Muscle of back (tissue), 13 donors: ENCODE measurements at places on chromosomes 12 and 14. TPM values are rescaled to one million over a fixed set of nuclear protein-coding genes. Genes with fewer than 3 reads are reported as not detected.
A peak's percentile ranks its signal among the peaks of the same experiment; 100 is the strongest.

GRCh38 chr14:22159099-22159498 is 429.9 kb downstream of the DAD1 start:
- no peak for DNase-seq

GRCh38 chr12:101407049-101407435 is 530 bp downstream of the ARL1 start:
- no peak for DNase-seq

GRCh38 chr12:49190974-49191373 is 2.1 kb upstream of the TUBA1A start:
- no peak for DNase-seq

- peak; percentile 30 for DNase-seq
Measured at GRCh38 chr12:53062011-53062961, 12.4 kb downstream of the TNS2 start.

DNA sequence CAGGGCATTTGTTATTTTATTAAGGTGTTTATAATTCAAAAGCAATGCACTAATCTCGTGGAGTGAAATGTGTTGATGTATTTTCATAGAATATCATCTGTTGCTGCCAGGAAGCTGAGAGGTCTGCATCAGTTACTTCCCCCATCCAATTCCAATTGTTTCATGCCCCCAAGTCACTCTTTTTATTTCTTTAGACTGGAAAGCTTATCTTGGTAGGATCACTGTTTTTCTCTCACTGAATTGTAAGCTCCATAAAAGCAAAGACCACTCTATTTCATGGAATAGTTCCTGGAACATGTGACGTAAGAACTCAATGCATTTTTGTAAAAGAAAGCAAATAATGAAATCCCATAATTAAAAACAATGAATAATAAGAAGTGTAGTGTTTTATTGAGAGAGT is 420.2 kb downstream of the TRHDE start:
- no peak for DNase-seq

GRCh38 chr12:4178424-4179170 is 95.0 kb upstream of the CCND2 start:
- no peak for DNase-seq

DNA sequence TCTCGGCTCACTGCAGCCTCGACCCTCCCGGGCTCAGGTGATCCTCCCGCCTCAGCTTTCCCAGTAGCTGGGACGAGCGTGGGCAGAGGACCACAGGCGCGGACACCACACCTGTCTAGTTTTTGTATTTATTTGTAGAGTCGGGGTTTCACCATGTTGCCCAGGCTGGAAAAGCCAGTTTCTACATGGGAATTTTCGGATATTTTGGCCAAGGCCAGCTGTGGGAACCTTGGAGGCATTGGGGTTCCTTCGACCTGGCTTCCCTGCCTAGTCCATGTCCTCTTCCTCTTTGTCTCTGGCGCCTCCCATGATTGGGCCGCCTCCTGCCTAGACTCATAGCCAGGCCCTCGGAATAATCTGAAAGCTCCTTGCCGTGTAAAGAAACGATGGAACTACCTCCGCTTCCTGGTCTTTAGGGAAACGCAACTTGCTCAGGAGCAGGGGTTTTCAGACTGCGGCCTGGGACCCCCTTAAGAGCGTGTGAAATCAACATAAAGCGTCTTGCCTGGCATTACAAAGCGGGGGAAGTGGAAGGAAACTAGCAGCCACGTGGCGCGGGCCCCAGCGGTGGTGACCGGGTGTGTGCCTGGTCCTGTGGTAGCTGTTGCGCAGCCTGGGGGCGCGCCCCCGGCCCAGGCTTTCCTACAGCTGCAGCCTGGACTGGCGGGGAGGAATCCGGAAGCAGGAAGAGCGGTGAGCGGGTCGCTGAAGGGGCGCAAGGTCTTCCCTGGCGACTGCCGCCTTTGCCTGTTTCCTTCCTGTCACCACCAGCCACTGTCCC is 1.4 kb upstream of the HSP90AA1 start:
- peak; percentile 56 for DNase-seq

DNA sequence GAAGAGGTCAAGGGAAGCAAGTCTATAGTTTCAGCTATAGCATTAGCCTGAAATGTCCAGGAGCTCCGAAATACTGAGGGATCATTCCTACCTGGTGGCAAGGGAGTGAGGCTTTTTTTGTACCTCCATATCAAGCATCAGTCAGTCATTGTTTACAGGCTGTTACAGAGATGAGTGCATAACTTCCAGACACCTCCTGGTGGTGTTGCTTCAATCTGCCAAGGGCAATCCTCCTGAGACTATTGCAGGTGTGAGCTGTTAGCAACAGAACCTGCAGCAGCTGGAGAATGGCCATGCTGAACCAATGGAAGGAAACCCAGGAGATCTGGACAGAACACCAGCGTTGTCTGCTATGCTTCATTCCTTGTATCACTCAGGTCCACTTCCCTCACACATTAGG is 80.0 kb upstream of the SLC8A3 start:
- no peak for DNase-seq

DNA sequence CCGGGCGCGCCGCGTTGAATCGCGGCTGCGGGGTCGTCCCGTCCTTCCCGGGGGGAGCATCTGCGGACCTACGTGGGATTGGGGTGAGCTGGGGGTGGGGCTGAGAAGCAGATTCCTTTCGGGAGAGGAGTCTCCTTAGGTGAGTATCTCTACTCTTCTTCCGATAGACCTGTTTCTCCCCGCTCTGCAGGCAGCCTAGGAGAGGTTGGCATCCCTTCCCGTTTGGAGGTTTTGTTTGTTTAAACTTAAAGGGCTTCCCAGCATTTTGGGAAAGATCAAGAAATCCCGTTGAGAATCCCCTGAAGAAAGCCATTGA is 411 bp downstream of the TTLL5 start:
- no peak for DNase-seq

DNA sequence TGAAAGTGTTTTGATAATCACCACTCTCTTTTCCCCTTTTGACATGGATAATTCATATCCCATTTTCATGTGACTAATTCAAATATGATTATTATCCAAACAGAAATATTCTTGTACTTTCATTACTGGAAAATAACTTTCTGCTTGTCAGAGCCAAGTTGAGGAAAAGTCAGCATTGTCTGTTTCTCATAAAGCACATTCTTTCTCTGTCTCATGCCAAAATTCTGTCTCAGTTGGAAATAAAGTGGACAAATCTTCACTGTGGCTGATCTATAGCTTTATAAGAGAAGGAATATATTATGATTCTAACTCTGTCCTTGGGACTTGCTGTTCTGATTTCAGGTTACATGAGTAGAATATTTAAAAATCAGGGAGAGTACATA is 22.7 kb upstream of the PRICKLE1 start:
- DNase-seq, result peak; percentile 69

The DAZAP2 gene
- 78.9 TPM for polyA plus RNA-seq

The LPAR5 gene
- polyA plus RNA-seq, result 1.5 TPM

The KCNMB4 gene
- 15.8 TPM for polyA plus RNA-seq

The KRT80 gene
- 8.8 TPM for polyA plus RNA-seq

The RFX4 gene
- 0.11 TPM for polyA plus RNA-seq
